ENCODE measurements at places on chromosomes 5 and 9. TPM values are rescaled to one million over a fixed set of nuclear protein-coding genes. Genes with fewer than 3 reads are reported as not detected.

UBQLN1 gene
- total RNA-seq, result 265 TPM

CSF1R gene
- total RNA-seq, result 8.3 TPM

DNA sequence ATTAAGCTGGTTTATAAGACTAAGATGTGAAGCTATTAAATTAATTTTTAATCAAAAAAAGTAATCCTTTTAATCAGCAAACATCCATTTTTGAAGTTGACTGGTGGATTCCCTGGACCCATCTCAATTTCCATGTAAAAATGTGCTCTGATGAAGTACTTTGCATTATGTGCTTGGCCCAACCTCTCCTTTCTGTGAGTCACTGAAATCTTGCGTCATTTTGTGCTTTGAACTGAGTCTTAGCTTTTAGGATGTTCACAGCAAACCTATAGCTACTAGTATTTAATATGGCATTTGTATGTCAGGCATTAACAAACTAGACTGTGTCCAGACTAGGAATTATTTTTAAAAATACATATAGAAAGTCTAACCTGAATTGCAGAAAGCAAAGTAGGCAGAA lies 55.0 kb upstream of the CDH12 start:
- no peak for DNase-seq

DNA sequence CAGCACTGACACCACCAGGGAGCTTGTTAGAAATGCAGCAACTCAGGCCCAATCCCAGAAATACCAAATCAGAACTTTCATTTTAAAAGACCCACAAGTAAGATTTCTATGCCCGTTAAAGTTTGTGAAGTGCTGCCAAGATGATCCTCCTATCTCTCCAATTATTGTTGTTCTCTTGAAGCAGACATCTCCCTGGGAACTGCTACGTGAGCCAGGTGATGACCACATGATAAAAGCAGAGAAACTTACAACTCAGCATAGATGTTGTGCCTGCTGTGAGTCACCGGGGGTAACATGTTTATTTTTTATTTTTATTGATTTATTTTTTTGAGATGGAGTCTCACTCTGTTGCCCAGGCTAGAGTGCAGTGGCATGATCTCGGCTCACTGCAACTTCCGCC lies 34.4 kb downstream of the GCNT4 start:
- no peak for DNase-seq

DNA sequence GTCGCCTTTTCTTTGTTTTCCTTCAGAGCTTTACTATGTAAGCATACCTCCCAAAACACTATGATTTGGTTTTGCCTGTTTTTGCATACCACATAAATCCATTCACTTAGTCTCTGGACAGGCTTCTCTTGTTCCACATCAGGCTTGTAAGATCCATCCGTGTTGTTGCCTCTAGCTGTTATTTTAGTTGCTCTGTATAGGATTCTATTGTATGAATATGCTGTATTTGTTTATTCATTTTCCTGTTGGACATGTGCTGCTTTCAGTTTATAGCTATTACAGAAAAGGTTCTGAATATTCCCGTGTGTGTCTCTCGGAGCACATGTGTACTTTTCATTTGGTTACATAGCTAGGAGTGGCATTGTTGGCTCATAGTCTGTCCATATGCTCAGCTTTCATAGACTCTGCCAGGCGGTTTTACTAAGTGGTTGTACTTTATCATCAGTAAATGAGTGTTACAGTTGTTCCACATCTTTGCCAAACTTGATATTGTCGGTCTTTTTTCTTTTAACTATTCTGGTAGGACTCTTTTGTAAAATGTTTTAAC lies 41.8 kb downstream of the NUP214 start:
- DNase-seq, result no peak
